ENCODE measurements at places on chromosomes 2 and 18. TPM values are rescaled to one million over a fixed set of nuclear protein-coding genes. Genes with fewer than 3 reads are reported as not detected.

CXCR4 gene
- 72.8 TPM for total RNA-seq

MAPK4 gene
- total RNA-seq, result 43.5 TPM

HJURP gene
- total RNA-seq, result 3.6 TPM

TEX44 gene
- total RNA-seq, result not detected

C2orf66 gene
- total RNA-seq, result not detected

TUBA3E gene
- total RNA-seq, result not detected

MYO7B gene
- 0.13 TPM for total RNA-seq

KCNS3 gene
- 3.2 TPM for total RNA-seq

WDR7 gene
- 20.4 TPM for total RNA-seq

ACADL gene
- 0.87 TPM for total RNA-seq

DLGAP1 gene
- 8.2 TPM for total RNA-seq

SERPINB10 gene
- total RNA-seq, result 0.06 TPM

PRKAG3 gene
- total RNA-seq, result not detected

FAM237A gene
- not detected for total RNA-seq

- no peak for DNase-seq
Observed at GRCh38 chr2:212732860-212733259, 194.3 kb upstream of the ERBB4 start.

DNA sequence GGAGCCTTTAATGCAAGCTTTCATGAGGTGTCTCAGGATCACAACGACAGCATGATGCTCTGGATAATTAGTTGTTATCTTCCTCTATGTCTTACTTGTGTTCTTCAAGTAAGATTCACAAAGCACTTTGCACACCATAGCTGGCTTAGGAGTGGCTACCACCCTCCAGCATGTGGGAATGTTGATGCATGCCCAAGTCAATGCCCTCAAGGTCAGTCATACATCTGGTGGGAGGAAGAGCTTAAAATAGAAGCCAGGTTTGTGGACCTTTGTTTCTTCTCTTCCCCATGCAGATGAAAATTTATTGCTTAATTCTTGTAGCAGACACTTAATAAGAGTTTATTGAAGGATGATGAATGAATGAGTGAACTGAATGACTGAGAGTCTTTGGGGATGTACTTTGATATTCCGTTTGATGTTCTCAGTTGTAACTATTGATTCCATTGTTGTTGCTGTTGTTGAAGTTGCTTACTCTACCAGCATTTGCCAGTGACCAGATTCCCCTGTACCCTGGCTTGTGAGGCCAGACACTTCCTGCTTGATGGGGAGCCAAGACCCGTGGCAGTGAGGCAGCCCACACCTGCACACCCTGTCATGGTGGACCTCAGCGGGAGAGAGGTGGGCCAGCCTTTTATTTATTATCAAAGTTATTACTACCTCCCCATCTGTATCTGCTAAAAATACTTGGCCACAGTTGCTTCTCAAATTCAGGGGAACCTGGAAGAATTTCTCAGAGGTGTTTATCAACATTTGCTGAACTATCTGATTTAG is 137.8 kb downstream of the LAMA3 start:
- DNase-seq, result no peak

- DNase-seq, result no peak
Observed at GRCh38 chr2:185780890-185781289, 42.3 kb downstream of the FSIP2 start.

GRCh38 chr2:38540580-38541286 is 62.0 kb downstream of the HNRNPLL start:
- DNase-seq, result no peak

DNA sequence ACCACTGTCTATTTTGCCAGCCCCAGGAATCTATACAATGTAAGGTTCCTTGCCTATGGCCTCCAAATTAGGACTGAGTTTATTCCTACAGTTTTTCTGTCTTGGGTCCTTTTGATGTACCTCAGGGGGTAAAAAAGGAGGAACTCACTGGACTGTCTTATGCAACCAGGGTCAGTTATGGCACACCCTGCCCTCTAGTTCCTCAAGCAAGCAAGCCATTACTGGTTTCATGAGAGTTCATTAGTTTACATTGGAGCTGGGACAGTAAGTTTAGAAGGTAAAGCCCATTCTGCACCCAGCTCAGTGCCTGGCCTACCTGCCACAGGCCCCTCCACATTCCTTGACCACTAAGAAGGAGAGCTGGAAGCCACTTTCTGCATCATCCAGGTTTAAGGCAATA is 68.7 kb upstream of the WIPF1 start:
- no peak for DNase-seq

- no peak for DNase-seq
Observed at GRCh38 chr2:177211576-177212105, 953 bp upstream of the HNRNPA3 start.

DNA sequence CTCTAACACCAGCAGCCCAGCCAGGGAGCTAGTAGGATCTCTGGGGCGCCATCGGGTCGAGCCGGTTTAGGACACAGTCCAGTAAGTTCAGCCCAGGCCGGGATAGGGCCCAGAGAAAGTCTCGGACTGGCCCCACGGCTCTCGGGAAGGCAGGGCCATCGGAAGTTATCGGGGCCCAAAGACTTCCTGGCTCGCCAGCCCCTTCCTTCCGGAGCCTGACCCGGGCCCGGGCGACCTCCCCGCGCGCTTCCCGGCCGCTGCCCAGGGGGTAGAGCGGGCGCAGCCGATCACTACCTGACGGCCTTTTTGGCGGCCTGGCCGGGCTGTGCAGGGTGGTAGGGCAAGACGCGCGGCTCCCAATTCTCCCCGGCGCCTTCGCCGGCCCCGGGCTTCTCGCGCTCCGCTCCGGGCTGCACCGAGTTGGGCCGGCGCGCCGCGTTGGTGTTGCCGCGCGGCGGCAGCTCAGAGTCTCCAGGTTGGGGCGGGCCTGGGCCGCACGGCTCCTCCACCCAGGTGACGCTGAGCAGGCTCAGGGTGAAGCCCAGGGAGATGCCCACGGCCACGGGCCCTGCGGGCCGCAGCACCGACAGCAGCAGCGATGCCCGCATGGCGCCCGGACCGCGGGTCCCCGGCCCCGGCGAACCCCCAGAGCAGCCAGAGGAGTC is 546 bp downstream of the CHPF start:
- DNase-seq, result peak; percentile 35

DNA sequence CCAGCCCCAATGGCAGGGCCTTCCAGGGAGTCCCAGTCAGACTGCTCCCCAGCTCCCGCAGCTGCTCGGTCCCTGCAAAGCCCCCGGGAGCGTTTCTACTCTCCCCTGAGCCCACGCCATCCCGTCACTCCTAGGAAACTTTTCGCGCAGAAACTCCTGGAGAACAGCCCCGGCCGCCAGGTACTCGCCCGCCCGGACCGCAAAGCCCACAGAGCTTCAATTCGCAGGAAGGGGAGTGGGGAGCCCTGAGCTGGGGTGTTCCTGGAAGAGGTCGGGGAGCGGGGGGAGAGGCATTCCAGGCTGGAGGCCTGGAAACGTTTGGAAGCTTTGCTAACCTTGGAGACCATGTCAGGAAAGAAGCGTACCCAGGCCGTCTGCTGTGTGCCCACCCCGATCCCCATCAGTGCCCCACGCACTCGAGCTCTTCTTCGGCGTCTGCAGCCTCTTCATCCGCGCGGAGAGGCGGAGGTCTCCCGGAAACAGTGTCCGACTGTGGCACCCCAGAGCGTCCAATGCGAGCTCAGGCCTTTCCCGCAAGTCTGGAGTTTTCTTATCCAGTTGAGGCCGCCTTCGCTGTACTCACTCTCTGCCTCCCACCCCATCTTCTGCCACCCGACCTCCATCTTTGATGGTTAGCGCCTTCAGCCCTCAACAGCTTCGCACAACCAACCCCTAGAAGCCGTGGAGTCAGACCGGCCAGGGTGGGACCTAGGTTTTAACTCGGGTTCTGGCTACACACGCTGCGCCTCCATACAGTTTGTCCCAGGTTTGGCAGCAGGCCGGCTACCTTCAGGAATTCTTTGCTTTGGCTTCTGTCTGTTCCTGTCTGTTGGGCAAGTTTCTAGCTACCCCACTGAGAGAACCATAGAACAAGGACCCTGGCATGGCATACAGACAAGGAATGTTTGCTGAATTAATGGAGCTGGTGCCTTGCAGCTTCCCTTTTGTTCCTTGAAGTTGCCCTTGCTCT is 3.7 kb downstream of the PCGF1 start:
- DNase-seq, result no peak

- no peak for DNase-seq
Observed at GRCh38 chr18:50099725-50100407, 95.1 kb downstream of the MYO5B start.

DNA sequence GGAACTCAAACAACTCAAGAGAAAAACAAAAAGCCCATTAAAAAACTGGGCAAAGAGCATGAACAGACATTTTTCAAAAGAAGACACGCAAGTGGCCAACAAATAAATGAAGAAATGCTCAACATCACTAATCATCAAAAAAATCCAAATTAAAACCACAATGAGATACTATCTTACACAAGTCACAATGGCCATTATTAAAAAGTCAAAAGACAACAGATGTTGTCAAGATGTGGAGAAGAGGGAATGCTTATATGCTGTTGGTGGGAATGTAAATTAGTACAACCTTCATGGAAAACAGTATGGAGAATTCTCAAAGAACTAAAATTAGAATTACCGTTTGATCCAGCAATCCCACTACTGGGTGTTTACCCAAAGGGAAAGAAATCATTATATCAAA is 15.1 kb downstream of the LMAN1 start:
- no peak for DNase-seq

- DNase-seq, result peak; percentile 25
Observed at GRCh38 chr18:57738078-57738477, 65.0 kb downstream of the ATP8B1 start.

- DNase-seq, result peak; percentile 27
Observed at GRCh38 chr2:159807183-159808031, 9.4 kb upstream of the CD302 start.

DNA sequence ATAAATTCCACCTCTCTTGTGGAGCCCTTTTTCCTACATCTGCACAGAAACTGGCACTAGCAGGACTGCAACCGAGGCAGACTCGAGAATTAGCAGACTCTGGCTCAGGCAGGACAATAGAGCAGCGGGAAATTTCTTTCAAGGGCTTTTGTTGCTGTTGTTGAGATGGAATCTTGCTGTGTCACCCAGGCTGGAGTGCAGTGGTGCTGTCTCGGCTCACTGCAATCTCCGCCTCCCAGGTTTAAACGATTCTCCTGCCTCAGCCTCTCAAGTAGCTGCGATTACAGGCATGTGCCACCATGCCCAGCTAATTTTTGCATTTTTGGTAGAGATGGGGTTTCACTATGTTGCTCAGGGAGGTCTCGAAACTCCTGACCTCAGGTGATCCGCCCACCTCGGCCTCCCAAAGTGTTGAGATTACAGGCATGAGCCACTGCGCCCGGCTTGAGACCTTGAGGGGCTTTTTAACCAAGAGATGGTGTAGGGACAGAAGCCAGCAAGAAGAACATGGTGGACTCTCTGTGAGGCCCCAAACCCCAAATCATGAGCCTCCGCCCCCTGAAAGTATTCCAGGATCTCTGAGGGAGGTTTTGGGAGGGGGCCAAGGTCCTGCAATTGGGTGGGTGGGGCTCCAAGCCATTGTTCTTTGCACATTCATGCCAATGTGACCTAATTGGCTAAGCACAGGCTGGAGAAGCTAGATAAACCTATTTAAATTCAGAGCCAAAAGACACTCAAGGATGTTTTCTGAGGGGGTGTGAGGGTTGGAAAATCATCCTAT is 68.4 kb upstream of the MSH2 start:
- DNase-seq, result no peak

- no peak for DNase-seq
Observed at GRCh38 chr2:102000813-102001766, 9.3 kb downstream of the IL1R2 start.

- DNase-seq, result no peak
Observed at GRCh38 chr2:142100139-142100873, 30.5 kb downstream of the LRP1B start.

DNA sequence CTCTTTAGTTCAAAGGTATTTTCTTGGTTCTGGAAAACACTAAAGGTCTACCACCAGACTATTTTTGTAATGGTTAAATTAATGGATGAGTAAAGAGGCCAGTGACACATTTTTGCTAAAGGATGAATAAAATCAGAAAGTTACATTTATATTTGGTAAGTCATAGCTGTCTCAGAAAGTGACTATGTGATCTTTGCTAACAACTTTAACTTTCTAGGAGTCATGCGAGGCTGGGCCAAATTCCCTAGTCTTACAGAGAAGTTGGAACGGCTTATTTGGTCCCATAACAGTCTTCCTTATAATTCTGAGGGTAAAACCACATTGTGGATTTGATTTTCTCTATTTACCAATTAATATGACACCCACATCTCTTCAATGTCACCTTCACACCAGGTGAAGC is 198.1 kb downstream of the PDE1A start:
- no peak for DNase-seq

- no peak for DNase-seq
Observed at GRCh38 chr2:810397-810796, 133.2 kb upstream of the TMEM18 start.

DNA sequence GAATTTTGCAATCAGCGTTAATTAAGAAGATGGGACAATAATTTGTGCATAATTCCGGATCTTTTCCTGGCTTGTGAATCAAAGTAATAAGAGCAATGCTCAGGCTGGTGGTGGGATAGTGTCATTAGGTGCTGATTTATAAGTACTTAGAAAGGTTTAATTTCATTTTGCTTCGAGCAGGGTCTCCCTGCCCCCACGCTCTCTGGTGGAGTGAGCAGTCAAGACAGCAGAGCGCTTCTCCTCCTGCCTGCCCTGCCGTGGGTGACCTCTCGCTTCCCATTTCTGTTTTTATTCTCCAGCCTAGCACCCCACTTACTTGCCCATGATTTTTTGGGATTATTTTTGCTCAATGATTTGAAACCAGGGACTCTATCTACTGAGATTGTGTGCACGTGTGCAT is 7.1 kb downstream of the ASB18 start:
- DNase-seq, result no peak

DNA sequence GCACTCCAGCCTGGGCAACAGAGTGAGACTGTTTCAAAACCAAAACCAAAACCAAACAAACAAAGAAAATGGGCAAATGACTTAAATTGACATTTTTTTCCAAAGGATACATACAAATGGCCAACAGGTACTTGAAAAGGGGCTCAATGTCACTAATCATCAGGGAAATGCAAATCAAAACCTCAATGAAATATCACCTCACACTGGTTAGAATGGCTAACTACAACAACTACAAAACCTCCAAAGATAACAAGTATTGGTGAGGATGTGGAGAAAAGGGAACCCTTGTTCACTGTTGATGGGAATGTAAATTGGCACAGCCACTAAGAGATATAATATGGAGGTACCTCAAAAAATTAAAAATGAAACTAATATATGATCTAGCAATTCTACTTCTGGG is 213.2 kb upstream of the HS6ST1 start:
- no peak for DNase-seq

- DNase-seq, result no peak
Observed at GRCh38 chr2:161245671-161246070, 62.6 kb upstream of the PSMD14 start.

GRCh38 chr2:101717071-101717845 is 19.8 kb downstream of the MAP4K4 start:
- DNase-seq, result no peak

- DNase-seq, result no peak
Observed at GRCh38 chr2:28055325-28055970, 164.9 kb downstream of the BABAM2 start.

- no peak for DNase-seq
Observed at GRCh38 chr2:53257287-53257686, 510.3 kb upstream of the CHAC2 start.

- no peak for DNase-seq
Observed at GRCh38 chr2:39210846-39211245, 32.9 kb downstream of the CDKL4 start.

- DNase-seq, result no peak
Observed at GRCh38 chr2:120262761-120263428, 10.2 kb downstream of the RALB start.
